Stimulated activated CD8-positive, alpha-beta memory T cell treated with anti-CD3 and anti-CD28 coated beads, Interleukin-4, amount 100 ng/mL, for 1 hour (primary cell): ENCODE measurements at places on chromosomes 4 and X.

GRCh38 chr4:187103351-187103750 lies 379.7 kb upstream of the FAT1 start:
- DNase-seq, result no peak

GRCh38 chrX:150715184-150715583 lies 22.0 kb downstream of the MTMR1 start:
- no peak for DNase-seq

DNA sequence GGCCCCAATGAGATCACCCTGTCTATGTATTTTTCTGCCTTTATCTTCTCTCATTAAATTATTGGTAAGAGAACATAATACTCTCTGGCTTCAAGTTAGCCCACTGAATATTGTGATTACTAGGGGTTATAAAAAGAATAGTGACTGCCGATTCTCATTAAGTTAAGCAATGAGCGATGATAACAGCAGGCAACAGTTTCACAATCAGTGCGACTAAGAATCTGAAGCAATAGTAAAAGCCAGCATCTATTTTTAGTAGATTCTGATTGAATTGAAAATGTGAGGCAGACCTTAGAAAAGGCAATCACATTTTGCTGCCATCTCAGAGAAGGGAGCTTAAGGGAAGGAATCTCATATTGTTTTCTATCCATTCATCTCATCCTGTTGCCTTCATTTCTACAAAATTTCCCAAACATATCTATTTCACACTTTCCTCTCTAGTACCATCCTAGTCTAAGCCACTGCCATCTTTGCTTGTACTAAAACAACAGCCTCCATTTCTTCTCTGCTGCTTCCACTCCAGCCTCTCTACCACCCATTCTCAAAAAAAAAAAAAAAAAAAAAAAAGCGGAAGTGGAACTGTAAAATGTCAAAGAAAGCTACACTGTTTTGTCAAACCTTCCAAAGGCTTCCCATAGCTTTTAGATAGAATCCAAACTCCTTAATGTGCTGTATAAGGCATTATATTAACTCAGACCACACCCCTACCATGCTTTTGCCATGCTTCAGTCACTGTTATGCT lies 17.4 kb downstream of the GABRA4 start:
- DNase-seq, result no peak

DNA sequence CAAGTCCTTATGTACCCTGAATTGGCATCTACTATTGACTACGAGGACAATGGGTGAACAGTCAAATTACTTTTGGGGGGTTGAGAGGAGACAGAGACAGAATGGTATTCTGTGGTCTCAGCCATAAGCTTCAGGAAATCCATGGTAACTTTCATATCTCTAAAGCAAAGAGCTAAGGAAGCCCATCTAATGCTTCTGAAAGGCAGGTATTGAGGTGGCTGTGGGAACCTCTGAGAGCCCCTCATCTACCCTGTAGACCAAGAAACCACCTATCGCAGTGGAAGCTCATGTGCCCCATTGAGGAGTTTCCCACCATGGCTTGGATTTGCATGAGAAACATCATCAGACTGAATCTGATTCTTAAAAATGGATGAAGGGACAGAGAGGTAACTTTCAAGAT lies 23.1 kb upstream of the BMP2K start:
- DNase-seq, result no peak

DNA sequence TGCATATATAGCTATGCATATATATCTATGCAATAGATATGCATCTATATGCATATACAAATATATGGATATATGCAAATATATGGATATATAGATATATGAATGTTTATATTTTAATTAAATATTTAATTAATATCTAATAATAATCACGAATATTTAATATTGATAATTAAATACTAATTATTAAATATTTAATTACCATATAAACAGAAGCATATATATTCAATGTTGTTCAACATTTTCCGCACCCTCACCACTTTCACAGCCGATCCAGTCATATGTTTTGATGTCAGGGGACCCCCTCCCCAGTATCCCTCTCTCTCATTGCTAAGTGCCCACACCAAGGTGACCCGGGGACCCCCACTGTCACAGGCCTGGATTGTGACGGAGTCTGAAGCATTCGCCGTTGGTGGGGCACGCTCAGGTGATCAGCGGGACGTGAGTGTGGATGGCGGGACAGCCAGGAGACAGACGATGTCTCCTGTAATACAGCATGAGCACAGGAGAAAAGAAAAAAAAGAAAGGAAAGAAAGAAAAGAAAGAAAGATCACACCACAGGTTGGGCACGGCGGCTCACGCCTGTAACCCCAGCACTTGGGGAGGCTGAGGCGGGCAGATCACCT lies 199.7 kb downstream of the CRLF2 start:
- no peak for DNase-seq

DNA sequence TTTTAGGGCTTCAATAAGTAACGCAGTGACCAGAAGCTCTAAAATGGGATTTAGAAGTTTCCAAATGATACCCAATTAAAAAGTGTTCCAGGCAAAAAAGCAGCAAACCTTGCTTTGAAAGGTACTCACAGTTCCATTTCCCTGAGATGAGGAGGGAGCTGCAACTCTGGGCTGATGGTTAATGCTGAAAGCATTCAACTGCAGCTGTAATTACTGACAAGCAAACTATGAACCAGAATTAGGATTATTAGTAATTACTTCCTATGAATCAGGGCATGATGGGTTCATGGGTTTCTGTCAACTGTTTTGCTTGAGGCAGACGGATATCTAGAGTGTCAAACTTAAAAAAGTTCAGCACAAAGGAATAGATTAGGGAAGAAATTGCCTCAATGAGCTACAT lies 357.4 kb downstream of the STIM2 start:
- no peak for DNase-seq

GRCh38 chr4:104575278-104575677 lies 80.6 kb upstream of the CXXC4 start:
- DNase-seq, result no peak

- no peak for DNase-seq
Measured at GRCh38 chrX:40237731-40238178, 140.0 kb upstream of the BCOR start.

DNA sequence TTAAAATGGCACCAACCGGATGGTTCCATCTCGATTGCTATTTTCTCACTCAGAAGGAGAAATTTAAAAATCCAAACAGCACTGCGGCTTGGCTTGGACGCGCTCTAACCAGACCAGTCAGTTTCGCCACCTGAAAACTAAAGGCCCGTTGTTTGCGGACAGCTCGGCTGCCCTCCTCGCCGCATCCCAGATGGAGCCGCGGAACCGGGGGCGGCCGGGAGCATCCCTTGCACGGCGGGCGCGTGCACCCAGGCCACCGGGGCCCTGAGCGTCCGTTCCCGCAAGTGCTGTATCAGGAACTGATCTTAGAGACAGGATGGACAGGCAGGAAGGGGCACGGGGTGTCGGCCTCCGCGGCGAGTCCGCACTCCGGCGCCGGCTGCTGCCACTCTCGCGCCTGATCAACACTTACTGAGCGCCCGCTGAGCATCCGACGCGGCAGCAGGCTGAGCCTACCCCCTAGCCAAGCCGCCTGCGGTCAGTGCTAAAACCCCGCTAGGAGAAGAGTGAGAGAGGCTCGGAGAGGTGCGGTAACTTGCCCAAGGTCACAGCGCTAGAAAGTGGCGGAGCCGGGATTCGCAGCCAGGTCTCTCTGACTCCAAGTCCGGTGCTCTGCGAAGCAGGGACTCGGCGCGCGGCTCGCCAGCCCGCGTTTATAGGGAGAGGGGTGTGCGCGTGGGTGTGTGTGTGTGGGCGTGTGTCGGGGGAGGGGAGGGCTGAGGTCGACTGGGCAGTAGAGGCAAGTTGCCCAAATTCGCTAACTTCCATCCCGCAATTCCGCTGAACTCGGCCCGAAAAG lies at the start of gene CITED1:
Gene CITED1, minus strand, starts transcription at position 629 of the 799 bp plus-strand sequence. CDS start 3,045 bp downstream, outside the sequence.
- DNase-seq, result no peak

GRCh38 chr4:130646886-130647285 lies 1550.9 kb downstream of the C4orf33 start:
- DNase-seq, result no peak

DNA sequence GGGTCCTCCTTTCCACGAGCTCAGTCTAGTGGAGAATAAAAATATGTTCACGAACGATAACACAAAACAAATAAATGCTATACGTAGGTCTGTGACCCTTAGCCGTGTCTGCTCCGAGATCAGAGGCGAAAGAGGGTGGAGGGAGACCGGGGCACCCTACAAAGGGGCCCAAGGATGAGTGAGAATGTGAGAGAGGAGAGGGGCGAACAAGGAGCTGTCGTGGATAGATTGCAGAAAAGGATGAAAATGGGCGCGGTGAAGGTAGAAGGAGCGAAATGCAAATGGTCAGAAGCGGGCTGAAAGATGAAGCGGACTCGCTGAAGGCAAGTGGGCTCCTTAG lies 6.2 kb upstream of the ZBTB33 start:
- DNase-seq, result no peak

DNA sequence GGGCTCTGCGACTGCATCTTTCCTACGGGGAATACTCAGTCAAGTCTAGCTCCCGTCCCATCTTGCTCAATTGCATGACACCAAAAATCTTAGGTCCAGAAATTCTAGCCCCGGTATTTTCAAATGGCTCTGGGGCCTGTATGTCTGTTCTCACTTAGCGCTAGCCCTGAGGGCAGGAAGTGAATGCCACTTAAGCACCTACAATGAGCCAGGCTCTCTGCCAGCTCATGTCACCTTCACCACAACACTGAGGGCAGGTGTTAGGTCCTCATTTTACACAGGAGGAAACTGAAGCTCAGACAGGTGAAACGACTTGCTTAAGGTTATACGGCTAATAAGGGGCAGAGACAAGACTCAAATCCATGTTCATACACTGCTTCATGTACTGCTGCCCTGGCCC lies 282.8 kb downstream of the PPP1R2C start:
- DNase-seq, result no peak

- no peak for DNase-seq
Measured at GRCh38 chr4:150662686-150663085, 80.7 kb downstream of the MAB21L2 start.

- DNase-seq, result no peak
Measured at GRCh38 chr4:115923152-115923551, 809.7 kb upstream of the NDST4 start.

DNA sequence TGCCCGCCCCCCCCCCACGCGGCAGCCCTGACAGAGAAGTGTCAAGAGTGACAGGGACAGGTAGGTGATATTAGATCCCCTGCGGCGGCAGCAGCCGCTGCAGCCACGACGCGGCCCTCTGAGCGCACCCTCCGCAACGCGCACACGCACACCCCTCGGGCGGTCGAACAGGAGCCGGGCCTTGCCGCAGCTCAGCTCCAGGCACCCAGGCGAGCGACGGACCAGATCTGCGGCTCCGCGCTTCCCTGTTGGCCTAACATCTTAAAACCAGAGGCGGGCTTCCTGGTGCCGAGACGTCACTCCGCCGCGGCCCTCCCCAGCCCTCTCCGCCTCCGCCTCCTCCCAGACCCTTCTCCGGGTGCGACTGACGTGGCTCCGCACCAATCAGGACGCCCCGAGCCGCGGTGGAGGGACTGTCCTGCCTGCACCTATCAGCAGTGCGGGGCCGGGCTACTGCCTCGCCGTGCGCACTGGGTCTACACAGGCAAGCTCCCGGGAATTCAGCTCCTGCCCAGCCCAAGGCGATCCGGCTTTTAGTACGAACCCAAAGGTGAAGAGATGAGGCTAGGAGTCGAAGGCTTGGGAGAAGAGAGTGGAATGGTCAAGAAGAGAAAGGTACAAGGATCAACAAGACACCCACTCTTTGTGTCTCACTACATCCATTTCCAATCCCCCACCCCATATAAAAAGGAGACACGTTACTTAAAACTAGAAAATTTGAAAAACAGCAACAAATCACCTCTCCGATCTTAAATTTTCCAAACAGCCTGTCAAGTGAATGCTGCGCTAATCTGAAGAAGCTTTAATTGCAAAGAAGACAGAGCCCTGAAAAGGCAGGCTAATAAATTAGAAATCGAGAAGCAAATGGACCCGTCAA lies at the start of gene PITX2:
Gene PITX2, minus strand, starts transcription at position 237 of the 877 bp plus-strand sequence. CDS start 617 bp downstream, outside the sequence.
- peak; percentile 3 for DNase-seq

- DNase-seq, result no peak
Measured at GRCh38 chr4:181261279-181261678, 981.9 kb upstream of the TENM3 start.

DNA sequence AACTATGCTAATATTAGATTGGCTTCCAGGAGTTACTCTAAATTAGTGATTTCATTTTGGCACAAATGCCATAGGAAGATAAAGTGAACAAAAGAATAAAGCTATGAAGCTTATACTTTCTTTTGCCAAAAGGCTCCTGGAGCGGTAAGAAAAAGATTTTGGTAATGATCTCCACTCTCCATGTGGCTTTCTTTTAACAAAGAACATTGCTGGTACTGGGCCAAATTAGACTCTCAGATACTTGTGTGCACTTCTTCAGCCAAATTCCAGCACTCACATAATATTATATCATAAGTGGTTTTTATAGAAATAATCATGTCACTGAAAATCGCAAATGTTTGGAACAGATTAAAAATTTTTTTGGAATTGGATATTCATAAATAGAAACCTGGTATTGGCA lies 142.4 kb upstream of the FGF13 start:
- no peak for DNase-seq

DNA sequence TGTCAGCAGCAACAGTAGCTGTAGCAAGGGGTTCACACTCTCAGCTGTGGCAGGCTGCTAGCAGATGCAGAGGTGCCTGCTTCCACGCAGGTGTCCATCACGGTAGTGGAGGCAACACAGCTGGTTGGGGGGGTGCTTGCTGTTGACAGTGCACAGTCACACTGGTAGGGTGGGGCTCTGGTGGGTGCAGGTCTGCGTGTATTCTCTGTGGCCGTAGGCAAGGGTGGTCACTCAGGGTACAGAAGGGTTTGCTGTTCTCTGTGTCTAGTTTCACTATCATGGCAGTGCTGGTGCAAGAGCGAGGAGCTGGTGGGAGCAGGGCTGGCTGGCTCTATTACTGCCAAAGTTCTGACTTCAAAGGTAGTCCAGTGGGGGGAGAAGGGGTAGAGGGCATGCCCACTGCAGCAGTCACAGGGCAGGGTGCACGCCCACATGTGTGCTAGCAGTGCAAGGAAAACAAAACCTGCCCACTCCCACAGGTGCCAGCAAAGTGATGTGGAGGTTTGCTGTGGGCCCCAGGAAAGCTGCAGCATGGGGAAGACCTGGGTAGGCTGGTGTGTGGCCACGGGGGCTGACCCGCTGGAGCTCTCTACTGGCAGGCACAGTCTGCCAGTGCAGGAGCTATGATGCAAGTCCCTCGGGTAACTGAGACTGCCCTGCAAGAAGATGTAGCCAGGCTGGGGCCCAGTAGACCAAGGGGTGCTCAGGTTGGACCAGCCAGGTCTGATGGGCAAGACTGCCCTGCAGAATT lies 21.6 kb upstream of the WDR17 start:
- no peak for DNase-seq

GRCh38 chr4:57425610-57426009 lies 315.4 kb upstream of the IGFBP7 start:
- DNase-seq, result no peak

DNA sequence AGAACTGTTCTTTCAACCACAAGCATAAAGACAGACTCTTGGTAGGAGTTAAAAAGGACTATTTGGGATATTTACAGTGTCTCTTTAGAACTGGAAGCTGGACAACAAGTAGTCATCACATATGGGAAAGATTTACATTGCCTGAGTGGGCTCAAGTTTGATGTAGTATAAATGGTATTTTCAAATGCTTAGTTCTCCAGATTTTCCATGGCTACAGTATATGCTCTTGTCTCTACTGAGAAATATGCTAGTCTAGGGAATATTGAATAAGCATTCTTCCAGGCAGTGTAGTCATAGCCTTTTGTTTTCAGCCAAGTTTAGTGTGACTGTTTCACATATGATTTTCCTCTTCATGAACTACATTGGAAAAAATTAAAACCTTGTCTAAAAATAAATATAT lies 315.6 kb downstream of the ARHGAP24 start:
- DNase-seq, result no peak
